ENCODE measurements at places on chromosomes 16 and 17. TPM values are rescaled to one million over a fixed set of nuclear protein-coding genes. Genes with fewer than 3 reads are reported as not detected.

DNA sequence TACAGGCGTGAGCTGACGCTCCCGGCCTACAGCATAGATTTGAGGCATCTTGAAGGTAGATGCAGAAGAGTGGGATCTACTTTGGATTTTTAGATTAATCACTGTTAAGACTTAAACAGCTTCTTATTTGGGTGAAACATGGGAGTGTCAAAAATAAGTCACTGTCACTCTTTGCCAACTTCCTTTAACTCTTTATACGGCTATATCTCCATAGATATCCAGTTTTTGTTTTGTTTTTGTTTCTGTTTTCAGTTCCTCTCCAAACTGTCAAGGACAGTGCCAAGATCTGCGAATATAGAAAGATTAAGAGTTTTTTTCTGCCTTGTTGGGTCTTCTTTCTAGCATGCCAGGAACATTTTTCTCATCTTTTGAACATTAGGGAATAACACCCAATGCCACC lies 706.1 kb downstream of the WWOX start:
- DNase-seq: no peak

- DNase-seq: no peak
Measured at GRCh38 chr16:73848993-73849392, 447.6 kb upstream of the PSMD7 start.

DNA sequence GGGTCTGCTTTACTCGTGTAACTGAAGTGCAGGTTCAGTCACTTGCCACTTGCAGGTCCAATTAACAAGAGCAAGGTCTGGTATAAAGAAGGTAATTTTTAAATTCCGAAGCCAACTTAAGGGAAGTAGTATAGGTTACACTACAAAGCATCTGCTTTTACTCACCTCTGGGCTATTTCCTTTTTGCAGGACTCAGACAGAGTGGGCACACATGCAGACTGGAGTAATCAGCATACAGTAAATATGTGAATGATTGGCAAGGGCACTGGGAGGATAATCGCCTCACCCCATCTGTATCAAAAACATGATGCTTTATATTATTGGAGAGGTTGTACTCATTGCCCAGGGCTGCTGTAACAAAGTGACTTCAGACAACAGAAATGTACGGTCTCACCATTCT lies 160.1 kb upstream of the CDH5 start:
- no peak for DNase-seq

DNA sequence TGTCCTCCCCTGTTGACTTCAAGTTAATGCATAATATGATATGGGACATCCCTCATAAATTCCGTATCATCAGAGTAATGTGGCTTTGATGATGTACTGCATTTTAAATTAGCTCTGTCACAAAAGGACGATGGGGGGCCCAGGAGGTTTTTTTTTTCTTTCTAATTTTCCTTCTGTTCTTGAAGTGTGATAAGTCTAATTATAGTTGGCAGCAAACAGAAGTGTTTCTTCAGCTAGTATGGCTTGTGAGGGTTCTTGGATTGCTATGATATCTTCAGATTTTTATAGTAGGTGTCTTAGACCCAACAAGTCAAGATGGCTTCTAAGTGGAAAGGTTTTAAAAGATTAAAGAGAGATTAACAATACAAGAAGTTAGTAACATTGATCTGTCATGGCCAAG lies 796.2 kb upstream of the RBFOX1 start:
- no peak for DNase-seq

DNA sequence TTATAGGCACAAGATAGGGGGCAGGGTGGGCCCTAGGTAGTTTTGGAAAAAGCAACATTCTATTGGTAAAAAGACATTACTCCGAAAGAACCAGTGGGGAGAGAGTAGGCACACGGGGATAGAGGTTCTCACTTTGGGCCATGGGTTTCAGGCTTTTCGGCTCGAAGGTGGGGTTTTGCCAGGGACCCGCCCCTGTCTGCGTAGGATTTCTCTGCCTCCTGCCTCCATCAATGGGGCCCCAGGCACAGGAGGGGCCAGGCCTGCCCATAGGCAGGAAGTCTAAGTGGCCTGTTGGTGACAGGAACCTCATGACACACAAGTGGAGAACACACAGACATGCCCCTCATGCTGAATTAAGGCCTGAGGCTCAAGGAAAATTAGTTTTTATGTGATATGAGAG lies 57.5 kb downstream of the RNF213 start:
- no peak for DNase-seq

DNA sequence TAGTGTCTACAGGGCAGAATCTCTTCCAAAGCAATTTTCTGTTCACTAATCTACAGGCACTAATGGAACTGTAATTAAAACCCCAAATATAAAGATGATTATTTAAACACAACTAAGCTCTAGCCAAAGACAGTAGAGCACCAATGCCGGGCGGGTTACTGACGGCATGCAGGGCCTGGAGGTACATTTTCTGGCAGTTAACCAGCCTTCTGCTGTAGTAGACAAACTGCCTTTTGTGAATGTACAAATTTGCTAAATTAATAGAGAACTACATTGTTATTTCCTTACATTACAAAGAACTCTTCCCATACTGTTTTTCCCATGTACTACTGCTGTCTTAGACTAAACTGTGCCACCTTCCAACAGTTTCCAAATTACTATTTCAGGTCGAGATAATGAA lies 107.8 kb downstream of the TRIM37 start:
- no peak for DNase-seq

GRCh38 chr17:64982139-64982915 lies 63.0 kb upstream of the LRRC37A3 start:
- DNase-seq: no peak

GRCh38 chr16:57549730-57550129 lies 7.3 kb downstream of the ADGRG5 start:
- no peak for DNase-seq

GRCh38 chr17:50365165-50365564 lies 7.8 kb downstream of the MRPL27 start:
- DNase-seq: no peak

GRCh38 chr17:7383742-7384488 lies 3.0 kb downstream of the TNK1 start:
- peak; percentile 82 for DNase-seq

DNA sequence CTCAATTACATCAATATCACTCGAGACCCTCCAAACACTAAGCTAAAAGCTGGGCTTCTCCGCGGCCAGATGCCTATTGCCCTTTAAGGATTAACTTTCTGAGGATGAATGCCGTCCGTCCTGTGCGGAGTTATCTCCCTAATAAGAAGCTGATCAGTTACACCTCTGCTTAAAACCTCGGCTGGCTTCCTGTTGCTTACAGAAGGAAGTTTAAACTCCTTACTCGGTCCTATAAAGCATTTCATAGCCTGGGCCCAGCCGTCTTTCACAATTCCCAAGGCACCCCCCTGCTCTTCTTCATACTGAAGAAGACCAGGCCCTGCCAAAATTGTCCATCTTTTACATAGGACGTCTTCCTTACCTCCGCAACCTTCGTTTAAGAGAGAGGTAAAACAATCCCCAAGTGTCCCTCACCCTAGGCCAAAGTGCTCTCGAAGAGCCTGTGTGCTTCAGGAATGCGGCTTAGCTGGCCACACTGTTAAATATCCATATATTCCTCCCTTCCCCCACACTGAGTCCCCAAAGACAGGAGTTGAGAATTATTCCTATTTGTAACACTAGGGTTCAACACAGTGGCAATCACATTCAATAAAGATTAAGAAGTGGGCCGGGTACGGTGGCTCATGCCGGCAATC lies 112.6 kb upstream of the IRX5 start:
- no peak for DNase-seq

DNA sequence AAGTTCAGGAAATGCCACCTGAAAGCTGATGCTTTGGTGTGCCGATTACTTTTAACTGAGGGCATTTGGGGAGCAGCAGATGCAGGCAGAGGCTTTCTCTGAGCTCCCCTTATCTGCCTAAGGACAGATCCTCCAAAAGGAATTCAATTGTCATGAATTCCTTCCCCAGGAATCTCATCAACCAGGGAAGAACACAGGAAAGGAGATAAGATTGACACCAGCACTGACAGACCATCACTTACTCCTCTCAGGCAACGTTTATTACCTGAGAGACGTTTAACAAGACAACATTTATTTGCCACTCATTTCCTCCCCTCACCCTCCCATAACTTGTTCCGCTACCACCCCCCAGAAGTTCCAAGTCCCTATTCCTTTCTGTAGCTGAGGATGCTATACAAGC lies 17.6 kb upstream of the CDRT4 start:
- no peak for DNase-seq

DNA sequence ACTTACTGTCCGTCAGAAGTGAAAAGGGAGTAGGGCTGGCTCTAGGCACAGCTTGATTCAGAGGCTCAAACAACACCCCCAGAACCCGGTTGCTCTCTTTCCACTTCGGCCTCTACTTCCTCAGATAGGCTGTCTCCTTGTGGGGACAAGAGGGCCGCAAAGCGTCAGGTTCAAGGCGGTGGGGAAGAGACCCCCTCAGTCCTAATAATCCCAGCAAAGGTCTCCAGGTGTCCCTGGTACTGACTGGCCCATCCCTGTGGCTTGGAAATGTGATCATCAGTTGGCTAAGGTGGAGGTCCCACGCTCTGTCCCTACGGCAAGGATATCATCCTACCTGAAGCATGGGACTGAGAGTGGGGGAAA lies 26.0 kb downstream of the NGFR start:
- no peak for DNase-seq

- no peak for DNase-seq
Measured at GRCh38 chr17:17120701-17121100, 78.4 kb downstream of the MPRIP start.

DNA sequence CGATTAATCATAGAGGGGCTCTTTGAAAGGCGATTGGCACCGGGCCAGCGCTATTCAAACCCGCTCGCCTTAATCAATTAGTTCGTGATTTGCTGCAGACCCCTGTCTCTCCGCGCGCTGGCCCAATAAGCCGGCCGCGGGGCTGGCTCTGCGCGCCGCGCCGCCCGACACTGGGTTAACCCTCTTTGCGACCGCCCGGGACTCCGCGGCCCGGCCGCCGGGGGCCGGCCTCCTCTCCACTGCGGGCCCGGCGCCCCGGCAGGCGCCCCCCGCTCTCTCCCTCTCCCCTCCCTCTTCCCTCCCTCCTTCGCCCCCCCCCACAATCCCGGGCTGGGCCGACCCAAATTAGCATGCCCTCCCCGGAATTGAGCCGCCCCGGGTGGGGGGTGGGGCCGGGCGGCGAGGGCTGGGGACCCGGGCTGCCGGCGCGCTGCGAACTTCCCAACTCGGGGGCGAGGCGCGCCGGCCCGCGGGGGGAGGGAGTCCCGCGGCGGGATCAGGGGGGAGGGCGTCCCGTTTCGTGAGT lies 428 bp upstream of the SALL1 start:
- DNase-seq: no peak

- no peak for DNase-seq
Measured at GRCh38 chr17:43562679-43563599, 16.8 kb upstream of the ETV4 start.

DNA sequence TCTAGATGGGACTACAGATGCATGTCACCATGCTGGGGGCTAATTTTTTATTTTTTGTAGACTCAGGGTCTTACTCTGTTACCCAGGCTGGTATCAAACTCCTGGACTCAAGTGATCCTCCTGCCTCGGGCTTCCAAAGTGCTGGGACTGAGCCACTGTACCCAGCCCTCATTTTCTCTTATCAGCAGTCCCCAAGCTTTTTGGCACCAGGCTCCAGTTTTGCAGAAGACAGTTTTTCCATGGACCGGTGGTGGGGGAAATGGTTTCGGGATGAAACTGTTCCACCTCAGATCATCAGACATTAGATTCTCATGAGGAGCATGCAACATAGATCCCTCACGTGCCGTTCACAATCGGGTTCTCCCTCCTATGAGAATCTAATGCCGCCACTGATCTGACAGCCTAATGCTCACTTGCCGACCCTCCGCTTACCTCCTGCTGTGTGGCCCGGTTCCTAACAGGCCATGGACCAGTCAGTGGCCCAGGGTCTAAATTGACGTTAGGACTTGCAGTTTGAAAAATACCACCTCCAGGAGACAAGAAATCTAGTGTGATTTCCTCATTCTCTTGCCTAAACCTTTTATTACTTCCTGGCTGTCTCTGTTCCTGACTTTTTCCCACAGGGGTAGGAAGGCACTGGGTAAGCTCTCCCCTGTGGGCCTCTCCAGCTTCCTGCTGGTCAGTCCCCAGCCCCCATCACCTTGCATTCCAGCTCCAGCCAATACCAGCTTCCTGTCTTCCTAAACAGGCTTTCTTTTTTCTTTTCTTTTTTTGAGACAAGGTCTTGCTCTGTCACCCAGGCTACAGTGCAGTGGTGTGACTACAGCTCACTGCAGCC lies 9.3 kb upstream of the CNP start:
- no peak for DNase-seq

DNA sequence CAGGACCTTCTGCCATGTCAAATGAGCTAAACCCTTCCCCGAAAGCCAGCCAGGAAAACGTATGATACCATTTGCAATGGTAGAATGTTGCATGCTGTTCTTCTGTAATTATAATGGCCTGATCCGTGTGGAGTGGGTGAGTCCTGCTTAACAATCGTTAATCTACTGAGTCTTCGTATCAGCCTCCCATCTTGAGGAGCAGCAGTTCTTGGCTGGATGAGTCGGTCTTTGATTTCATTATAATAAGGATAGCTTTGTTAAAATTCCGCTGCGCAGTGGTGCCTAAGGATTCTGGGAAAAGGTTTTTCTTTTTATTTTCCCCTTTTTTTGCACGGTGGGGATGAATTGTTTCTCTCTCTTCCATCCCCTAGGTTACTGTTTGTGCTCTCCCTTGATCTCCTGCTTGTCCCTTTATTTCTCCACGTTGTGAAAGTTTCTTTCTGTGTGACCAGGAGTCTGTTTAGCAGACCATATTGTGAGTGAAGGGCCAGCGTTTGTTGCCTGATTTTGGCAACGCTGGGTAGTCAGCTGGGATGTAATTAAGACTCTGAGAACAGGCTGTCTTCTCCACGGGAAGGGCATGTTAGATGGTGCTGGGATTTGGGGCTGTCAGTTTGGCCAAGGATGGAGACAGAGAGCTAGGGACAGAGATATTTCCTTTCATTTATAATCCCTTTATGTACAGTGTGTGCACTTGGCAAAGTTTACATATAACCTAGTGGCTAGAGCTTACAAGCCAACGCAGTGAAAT lies 263.0 kb downstream of the FTO start:
- DNase-seq: no peak

- DNase-seq: no peak
Measured at GRCh38 chr16:49596068-49596467, 222.5 kb downstream of the C16orf78 start.

Gene DNAJA2
- 70.2 TPM for total RNA-seq

Gene TMEM107
- 35.9 TPM for total RNA-seq

Gene RNU2-1
- total RNA-seq: 3,772 TPM

Gene ACSM2A
- not detected for total RNA-seq

Gene NKD1
- 3.6 TPM for total RNA-seq

Gene ALDH3A1
- 0.38 TPM for total RNA-seq

Gene PIMREG
- total RNA-seq: 4.6 TPM

Gene NEUROD2
- not detected for total RNA-seq

Gene ESRP2
- total RNA-seq: 0.77 TPM

Gene CLEC3A
- not detected for total RNA-seq

Gene ABCC6
- total RNA-seq: not detected

Gene ARL5C
- not detected for total RNA-seq

Gene TSPAN10
- total RNA-seq: 0.18 TPM

Gene MXRA7
- total RNA-seq: 8.4 TPM

Gene AGRP
- total RNA-seq: not detected

Gene RGS9
- total RNA-seq: 1.3 TPM

Gene KRTAP4-2
- total RNA-seq: not detected

Gene ZSCAN10
- total RNA-seq: 0.25 TPM

Gene CHST4
- total RNA-seq: 0.16 TPM
